ENCODE measurements at places on chromosomes 12 and 14.

- no peaks in the 10 kb centered on the region for H3K4me1 ChIP-seq
- DNase-seq = no peak
- H3K36me3 ChIP-seq = no peaks in the 10 kb centered on the region
- H3K27me3 ChIP-seq = no peaks in the 10 kb centered on the region
- no peak overlapping the region for H3K27ac ChIP-seq
These were observed 198.4 kb downstream of the NELL2 start for GRCh38 chr12:44677724-44678123.

DNA sequence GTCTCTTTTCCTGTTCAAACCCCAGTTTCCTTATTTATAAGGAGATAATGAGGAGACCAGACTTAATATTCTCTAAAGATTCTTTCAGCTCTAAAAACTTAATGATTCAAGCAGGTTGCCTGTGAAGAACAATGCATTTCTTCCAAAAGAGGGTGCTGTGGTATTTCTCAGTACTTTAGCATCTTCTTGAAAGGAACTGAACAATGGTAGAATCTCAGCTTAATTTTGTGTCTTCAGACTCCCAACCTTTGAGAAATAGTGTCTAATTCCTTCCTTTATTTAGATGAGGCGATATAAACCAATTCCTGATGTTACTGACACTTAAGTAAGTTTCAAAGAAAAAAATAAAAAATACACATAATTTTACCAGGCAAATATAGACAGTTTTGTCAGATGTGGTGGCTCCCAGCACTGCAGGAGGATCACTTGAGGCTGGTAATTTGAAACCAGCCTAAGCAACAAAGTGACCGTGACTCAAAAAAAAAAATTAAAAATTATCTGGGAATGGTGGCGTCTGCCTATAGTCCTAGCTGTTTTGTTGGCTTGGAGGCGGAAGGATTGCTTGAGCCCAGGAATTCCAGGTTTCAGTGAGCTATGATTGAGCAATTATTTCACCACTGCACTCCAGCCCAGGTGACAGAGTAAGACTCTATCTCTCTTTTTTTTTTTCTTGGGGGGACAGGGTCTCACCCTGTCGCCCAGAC is 76.9 kb upstream of the PSMA6 start:
- DNase-seq = no peak
- H3K4me3 ChIP-seq = no peak overlapping the region
- H3K36me3 ChIP-seq = no peaks in the 10 kb centered on the region
- H3K27me3 ChIP-seq = no peaks in the 10 kb centered on the region

DNA sequence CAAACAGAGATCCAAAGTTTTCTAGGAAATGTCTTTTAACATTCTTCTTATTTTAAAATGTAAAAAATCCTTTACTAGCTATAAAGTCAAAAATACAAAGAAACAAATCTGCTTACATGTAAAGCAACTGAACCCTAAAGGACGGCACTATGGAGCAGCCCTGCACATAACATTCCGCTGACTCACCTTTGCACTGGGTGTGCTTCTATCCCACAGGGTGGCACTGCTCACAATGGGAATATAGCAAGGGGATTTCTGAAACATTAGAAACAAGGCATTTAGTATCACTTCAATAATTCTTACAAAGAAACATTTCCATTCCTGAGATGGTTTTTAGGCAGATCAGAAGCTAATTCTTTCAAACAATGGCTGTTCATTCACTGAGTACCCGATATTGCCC is 94.3 kb downstream of the C12orf42 start:
- H3K36me3 ChIP-seq = no peaks in the 10 kb centered on the region
- H3K4me1 ChIP-seq = no peaks in the 10 kb centered on the region
- no peak overlapping the region for H3K4me3 ChIP-seq
- DNase-seq = no peak
- H3K27me3 ChIP-seq = no peaks in the 10 kb centered on the region

- no peaks in the 10 kb centered on the region for H3K27me3 ChIP-seq
- H3K4me3 ChIP-seq = no peak overlapping the region
- H3K4me1 ChIP-seq = no peaks in the 10 kb centered on the region
- DNase-seq = no peak
- H3K36me3 ChIP-seq = no peaks in the 10 kb centered on the region
These were observed 68.7 kb upstream of the TMPO start for GRCh38 chr12:98446682-98447081.

- H3K4me3 ChIP-seq = no peak overlapping the region
- peak overlapping the region; percentile 12 for H3K27ac ChIP-seq
- peaks cover 42% of the 10 kb centered on the region for H3K4me1 ChIP-seq
- H3K27me3 ChIP-seq = no peaks in the 10 kb centered on the region
These were observed 23.0 kb downstream of the PDE6H start for GRCh38 chr12:14995583-14996425.

GRCh38 chr14:64701660-64702059 is 2.6 kb upstream of the PLEKHG3 start:
- no peak overlapping the region for H3K4me3 ChIP-seq
- peak; percentile 1 for DNase-seq
- H3K27ac ChIP-seq = no peak overlapping the region
- H3K36me3 ChIP-seq = no peaks in the 10 kb centered on the region
- H3K27me3 ChIP-seq = no peaks in the 10 kb centered on the region

Data from sigmoid colon (tissue), 7 donors.